Dorsolateral prefrontal cortex (tissue), 122 donors: ENCODE measurements at places on chromosomes 6 and 20. TPM values are rescaled to one million over a fixed set of nuclear protein-coding genes. Genes with fewer than 3 reads are reported as not detected.

The STK4 gene
- total RNA-seq: 37.6 TPM

The WFDC12 gene
- not detected for total RNA-seq

The NECAB3 gene
- 59.5 TPM for total RNA-seq

The ZSCAN23 gene
- 5.8 TPM for total RNA-seq

The ENPP4 gene
- 26.7 TPM for total RNA-seq

The ISM1 gene
- total RNA-seq: 1.4 TPM

The BHLHE23 gene
- total RNA-seq: not detected

The FNDC1 gene
- total RNA-seq: 0.11 TPM

The ULBP3 gene
- 2.3 TPM for total RNA-seq

The TNFRSF21 gene
- total RNA-seq: 56.3 TPM

The PGBD1 gene
- 15.2 TPM for total RNA-seq

The NMBR gene
- total RNA-seq: 0.34 TPM

The TFAP2C gene
- 2.0 TPM for total RNA-seq

The TTLL9 gene
- 6.9 TPM for total RNA-seq

The OR2H2 gene
- not detected for total RNA-seq

DNA sequence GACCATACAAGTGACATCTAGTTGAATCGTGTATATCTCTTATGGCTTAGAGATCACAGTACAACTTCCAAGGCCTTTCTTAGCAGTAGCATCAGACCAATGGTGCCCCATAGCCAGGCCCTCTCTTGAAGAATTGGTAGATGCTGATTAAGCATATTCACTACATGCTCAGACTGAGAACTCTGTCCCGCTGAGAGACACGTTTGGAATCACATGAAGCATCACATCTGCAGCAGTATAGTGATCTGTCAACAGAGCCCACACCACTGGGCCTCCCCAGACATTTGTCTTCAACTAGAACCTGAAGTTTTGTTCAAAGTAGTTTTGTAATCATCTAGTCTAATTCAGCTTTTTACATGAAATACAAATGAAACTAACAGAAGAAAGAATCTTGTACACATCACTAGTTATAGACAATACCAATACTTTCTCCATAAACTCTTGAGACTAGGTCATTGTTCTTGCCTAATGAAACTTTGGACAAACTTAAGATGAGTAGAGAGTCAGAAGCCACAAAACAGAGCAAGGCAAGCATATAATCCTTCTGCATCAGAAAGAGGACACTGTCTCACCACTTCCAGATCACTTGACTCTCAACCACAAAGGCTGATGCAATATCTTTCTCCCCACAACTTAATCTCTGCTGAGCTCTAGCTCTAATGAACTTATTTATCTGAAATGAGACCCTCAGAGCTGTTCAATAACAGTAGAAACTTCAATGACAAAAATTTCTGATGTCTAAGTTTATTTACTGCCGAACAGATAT, 182.7 kb downstream of the TBX18 start:
- DNase-seq: no peak

DNA sequence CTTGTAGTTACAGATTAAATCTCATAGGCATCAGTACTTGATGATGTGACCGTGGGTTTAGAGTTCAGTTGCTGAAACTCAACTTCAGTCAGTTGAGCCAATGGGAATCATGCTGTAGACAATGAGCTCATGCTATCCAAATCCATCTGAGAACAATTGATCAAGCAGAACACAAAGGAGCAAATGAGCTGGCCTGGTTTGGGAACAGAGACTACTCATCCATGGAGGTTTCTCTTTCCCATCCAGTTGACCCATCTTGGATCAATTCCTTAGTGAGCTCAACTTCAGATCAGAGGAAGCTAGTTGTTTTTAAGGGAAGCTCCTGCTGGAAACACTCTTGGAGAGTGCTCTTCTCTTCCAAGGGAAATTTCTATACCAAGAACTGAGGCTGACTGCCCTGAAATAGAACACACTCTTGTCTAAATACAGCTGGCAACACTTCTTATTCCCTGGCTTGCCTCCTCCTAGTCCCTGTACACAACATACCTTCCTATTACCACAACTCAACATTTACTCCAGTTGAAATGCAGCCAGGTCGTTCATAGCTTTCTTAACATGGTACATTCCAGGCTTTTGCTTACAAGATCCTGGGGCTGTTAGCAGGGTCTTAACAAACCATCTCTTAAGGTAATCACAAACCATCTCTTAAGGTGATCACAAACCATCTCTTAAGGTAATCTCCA, 203.9 kb upstream of the PRDM1 start:
- DNase-seq: no peak

GRCh38 chr6:107667790-107668189, 156.3 kb downstream of the SCML4 start:
- no peak for DNase-seq

DNA sequence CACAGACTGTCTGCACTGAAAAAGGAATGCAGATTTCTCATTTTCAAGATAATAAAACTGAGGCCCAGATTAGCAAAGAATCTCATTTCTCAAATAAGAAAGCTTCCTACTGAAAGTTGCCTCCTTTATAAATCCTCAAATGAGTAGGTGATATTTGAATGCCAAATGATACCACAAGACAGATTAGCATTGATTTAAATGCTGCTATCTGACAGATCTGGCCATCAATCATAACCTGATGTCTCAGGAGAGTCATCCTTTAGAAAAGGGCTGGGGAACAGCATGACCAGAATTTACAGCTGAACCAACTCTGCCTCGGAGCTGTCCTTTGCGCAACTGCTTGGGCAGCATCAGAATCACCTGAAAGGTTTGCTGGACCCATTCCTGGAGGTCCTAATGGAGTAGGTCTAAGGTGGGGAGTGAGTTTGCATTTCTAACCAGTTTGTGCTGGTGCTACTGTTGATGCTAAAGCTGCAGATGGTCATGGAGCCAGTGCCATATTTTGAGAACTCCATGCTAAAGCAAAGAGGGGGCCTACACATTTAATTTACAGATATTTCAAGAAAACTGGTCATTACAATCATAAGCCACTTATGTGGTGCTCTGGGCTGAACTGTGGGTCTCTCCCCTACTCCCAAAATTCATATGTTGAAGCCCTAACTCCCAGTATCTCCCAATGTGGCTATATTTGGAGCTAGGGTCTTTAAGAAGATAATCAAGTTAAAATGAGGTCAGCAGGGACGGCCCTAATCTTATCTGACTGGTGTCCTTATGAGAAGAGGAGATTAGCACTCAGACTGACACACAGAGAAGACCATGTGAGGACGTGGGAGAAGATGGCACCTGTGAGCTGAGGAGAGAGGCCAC, 295.5 kb upstream of the JARID2 start:
- no peak for DNase-seq

DNA sequence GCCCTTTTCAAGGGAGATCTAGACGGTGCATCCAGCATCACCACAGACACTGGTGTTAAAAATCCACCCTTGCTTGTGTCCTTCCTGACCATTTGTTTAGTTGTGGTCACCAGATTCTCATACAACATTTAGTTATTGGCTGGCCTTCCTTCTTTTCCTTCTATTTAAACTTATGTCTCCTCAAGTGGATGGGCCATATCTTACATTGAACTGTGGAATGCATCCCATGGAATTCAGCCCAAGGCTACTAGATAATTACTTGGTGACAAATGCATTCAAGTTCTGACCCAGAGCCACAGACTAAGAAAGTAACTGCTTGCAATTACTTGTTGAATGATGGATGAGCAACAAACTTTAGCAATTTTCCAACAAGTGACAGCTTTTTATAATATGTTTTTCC, 198.9 kb upstream of the SSTR4 start:
- DNase-seq: no peak

GRCh38 chr20:35360033-35360432, 51.7 kb downstream of the UQCC1 start:
- no peak for DNase-seq

DNA sequence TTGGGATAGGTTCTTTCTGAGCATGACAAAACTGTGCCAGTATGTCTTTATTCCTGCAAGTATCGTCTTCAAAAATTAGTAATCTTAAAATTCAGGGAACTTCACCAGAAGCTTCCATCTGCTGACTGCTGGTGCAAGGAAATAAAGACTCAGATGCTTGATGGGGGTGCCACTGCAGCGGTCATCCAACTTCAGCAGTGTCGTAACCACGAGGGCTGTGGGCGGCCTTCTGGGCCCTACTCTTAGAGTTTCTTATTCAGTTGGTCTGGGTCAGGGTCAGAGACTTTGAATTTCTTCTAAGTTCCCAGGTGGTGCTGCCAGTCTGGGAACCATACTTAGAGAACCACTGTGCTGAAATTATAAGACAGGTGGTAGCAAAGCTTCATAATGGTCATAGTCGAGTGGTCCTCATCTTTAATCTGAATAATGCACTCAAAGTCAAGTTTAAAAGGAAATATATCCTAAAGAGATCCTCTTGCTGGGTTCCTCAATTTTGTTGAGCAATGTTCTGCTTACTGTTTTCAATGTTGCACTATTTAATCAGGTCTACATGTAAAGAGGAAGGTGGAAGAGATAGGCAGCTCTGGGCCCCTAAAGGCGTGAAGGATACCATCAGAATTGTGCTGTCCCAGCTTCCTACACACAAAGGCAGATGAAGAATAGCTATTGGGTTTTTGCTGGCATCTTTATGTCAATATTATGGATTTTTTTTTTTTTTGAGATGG, 165.4 kb upstream of the GMDS start:
- DNase-seq: no peak

- no peak for DNase-seq
Measured at GRCh38 chr6:126204598-126204997, 135.3 kb upstream of the CENPW start.

- no peak for DNase-seq
Measured at GRCh38 chr6:16228709-16229665, 9.4 kb upstream of the GMPR start.

- no peak for DNase-seq
Measured at GRCh38 chr6:27238010-27238983, 9.2 kb upstream of the PRSS16 start.

GRCh38 chr20:16457514-16457913, 115.7 kb downstream of the KIF16B start:
- DNase-seq: no peak

DNA sequence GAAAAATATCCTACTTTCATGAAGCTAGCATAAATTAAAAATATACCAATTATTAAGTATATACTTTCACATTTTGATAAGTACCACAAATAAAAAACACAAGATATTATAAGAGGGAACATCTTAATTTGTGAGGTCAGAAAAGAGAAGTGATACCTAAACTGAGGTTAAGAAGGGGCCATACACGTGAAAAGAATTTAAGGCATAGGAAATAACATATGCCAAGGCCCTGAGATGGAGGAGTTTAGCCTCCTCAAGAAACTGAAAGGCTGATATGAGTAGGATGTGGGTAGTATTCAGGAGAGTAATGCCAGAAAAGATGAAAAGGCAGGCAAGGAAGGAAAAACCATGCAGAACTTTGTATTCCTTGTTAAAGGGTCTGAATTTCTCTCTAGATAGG, 116.6 kb upstream of the HTR1E start:
- DNase-seq: no peak

DNA sequence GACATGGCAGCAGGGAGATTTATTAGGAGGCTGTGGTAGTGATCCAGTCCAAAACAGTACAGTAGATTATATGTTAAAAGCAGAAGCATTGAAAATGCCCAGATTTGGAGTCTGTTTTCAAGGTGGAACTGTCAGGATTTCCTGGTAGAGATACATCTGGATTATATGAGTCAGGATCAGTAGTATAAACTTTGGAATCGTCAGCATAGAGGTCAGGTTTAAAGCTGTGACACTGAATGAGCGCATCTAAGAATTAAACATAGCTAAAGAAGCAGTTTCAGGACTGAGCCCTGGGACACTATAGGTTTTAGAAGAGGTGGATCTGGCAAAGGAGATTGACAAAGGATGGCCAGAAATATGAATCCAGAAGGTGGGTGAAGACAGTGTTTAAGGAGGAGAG, 60.4 kb downstream of the RNF144B start:
- no peak for DNase-seq

DNA sequence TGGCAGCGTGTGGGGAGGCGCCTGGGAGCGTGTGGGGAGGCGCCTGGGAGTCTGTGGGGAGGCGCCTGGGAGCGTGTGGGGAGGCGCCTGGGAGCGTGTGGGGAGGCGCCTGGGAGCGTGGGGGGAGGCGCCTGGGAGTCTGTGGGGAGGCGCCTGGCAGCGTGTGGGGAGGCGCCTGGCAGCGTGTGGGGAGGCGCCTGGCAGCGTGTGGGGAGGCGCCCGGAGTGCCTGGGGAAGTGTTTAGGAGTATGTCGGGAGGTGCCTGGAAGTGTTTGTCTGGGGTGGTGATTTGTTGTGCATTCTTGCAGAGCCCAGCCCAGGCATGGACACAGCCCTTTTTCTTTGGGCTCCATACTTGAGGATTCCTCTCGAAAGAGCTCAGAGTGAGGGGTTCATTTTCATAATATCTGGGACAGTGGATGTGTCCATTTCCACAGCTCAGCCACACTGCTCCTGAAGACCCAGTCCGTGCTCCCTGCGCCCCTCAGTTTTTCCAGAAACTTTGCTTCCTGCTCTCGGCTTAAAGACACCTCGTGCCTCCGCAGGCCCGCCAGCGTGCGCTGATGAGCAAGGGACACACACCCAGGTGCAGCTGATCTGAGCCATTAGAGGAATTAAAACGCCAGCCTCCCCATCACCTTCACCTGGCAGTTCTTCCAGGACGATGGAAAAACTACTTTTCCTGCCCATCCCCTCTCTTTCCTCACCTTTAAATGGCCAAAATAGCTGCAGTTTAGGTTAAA, 172.2 kb upstream of the THBS2 start:
- no peak for DNase-seq

GRCh38 chr20:40632346-40632976, 56.6 kb downstream of the MAFB start:
- no peak for DNase-seq

GRCh38 chr6:130873746-130874145, 46.5 kb downstream of the SMLR1 start:
- no peak for DNase-seq

DNA sequence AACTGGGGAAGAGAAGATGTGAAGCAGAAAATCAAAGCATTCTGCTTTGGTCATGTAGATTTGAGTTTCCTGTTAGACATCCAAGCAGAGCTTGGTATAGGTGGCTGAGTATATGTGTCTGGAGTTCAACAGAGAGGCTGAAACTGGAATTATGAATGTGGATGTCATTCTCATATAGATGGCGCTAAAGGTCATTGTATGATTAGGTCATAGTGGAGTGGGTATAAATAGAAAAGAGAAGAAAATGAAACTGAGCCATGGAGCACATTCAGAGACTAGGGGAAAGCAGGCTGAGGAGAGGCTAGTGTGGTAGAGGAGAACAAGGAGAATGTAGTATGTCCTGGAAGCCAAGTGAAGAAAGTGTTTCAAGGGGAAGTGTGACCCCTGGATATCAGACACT, 295.6 kb upstream of the PLN start:
- DNase-seq: no peak

- DNase-seq: no peak
Measured at GRCh38 chr6:27575594-27576361, 102.9 kb upstream of the ZNF184 start.

DNA sequence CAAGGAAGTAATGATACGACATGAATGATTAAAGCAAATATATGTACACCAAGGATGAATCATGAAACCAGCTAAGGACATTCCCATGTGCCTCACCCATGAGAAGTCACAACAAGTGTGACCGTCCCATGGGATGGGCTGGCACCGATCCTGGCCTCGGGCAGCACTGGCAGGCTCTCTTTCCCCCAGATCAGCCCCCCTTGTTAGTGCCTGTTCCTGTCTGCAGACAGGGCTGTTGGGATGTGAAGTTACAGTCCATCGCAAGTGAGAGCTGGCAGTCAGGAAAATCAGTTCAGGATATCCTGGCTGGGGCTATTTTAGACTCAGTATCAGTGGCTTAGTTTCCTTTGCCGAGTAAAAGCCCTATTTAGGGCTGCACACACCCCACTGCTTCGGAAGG, 129.2 kb upstream of the SNX9 start:
- no peak for DNase-seq

GRCh38 chr6:5764401-5764955, 242.2 kb downstream of the NRN1 start:
- DNase-seq: peak; percentile 86

GRCh38 chr6:37960139-37960935, 140.8 kb downstream of the ZFAND3 start:
- DNase-seq: no peak
